ENCODE measurements at places on chromosomes 2 and 18.

GRCh38 chr2:38454081-38454480 is 77.0 kb upstream of the ATL2 start:
- DNase-seq = no peak

GRCh38 chr2:109110170-109110569 is 18.8 kb upstream of the SH3RF3 start:
- no peak for DNase-seq

DNA sequence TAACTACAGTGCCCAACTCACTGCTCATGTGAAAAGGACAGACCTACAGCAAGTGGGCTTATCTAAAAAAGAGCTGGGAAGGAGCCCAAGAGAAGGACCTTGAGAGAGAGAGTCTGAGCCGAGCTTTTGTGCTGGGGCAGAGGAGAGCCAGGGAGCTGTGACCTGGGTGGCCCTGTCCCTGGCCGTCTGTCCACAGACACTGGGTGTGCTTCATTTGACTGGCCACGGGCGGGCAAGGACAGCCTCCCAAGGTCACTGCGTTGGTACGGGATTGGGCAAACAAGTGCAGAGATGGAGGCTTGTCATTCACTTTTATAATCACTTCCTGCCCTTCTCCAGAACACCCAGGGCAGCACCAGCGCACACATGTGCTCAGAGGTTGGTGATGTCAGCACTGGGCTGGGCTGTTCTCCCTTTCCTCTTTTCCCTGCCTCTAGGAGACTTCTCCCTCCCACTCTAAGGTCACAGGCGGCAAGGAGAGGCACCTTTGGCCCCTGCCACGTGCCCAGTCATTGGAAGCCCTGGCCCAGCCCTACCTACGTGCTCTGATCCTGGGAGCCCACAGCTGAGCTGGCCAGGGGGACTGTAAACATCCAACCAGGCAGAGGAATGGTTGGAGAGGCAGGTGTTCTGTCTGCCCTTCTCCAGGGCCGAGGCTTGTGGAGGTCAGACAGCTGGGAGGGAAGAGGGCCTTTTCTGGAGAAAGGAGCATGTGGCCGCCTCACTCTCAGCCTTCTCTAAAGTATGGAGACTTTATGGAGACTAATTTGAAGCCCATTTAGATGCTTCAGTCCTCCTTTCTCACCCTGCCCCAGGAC is 6.4 kb upstream of the PSD4 start:
- DNase-seq = peak; percentile 53

DNA sequence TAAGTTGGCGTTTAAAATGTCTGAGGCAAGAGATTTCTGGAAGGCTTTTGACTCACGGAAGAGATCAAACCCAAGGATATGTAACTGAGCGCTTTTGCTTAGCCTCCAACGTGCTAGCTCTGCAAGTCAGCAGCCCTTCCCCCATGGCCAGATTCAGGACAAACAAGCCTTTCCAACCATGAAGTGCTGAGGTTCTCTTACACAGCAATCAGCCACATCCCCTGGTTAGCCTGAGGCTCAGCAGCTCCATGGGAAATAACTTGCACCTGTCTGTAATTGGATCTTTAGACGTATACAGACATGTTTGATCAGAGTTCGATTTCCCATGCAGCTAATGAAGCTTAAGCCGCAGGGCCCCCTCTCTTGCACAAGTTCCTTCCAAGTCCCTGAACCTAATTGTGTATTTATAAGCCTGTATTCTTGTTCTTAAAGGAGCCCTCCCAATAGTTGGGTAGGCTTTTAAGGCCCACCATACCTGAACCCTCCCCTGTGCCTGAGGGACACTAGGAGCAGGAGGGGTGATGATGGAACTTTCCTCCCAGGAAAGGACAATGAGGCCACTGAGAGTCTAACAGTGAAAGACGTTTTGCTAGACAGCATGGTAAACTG is 2.1 kb upstream of the TMEM131 start:
- no peak for DNase-seq

Data from T-helper 1 cell (primary cell).